ENCODE measurements at places on chromosomes 3 and 15. TPM values are rescaled to one million over a fixed set of nuclear protein-coding genes. Genes with fewer than 3 reads are reported as not detected.

Gene PPIB
- polyA plus RNA-seq = 807 TPM

Gene C3orf49
- polyA plus RNA-seq = not detected

Gene CACNA1D
- 1.5 TPM for polyA plus RNA-seq

Gene MED12L
- 0.40 TPM for polyA plus RNA-seq

Data from A549 (cell line).